ENCODE measurements at places on chromosomes 6 and 20. TPM values are rescaled to one million over a fixed set of nuclear protein-coding genes. Genes with fewer than 3 reads are reported as not detected.

The IL17A gene
- polyA plus RNA-seq, result not detected

The HUS1B gene
- polyA plus RNA-seq, result not detected

The TRAPPC3L gene
- 0.30 TPM for polyA plus RNA-seq

The IL17F gene
- not detected for polyA plus RNA-seq

GRCh38 chr6:12190252-12190651 is 99.9 kb upstream of the EDN1 start:
- no peaks in the 10 kb centered on the region for H3K36me3 ChIP-seq
- DNase-seq, result no peak
- no peak overlapping the region for H3K4me3 ChIP-seq
- no peaks in the 10 kb centered on the region for H3K4me1 ChIP-seq
- H3K27me3 ChIP-seq, result no peaks in the 10 kb centered on the region
- H3K27ac ChIP-seq, result no peak overlapping the region

GRCh38 chr20:41424546-41424945 is 57.9 kb upstream of the EMILIN3 start:
- H3K27me3 ChIP-seq, result no peaks in the 10 kb centered on the region
- H3K27ac ChIP-seq, result peak overlapping the region; percentile 47

- H3K4me1 ChIP-seq, result 0 out of 2 replicates have a peak, but pooled peaks cover 7% of the 10 kb centered on the region
- H3K27ac ChIP-seq, result no peak overlapping the region
- H3K27me3 ChIP-seq, result no peaks in the 10 kb centered on the region
- H3K4me3 ChIP-seq, result no peak overlapping the region
- H3K36me3 ChIP-seq, result no peaks in the 10 kb centered on the region
- DNase-seq, result peak; percentile 40
Measured at GRCh38 chr6:106488494-106489370, 128.2 kb downstream of the CRYBG1 start.

- H3K36me3 ChIP-seq, result no peaks in the 10 kb centered on the region
- H3K4me3 ChIP-seq, result peak overlapping the region; percentile 20
- H3K27ac ChIP-seq, result peak overlapping the region; percentile 82
- 0 out of 2 replicates have a peak, but pooled peaks cover 5% of the 10 kb centered on the region for H3K27me3 ChIP-seq
- peaks cover 10% of the 10 kb centered on the region for H3K4me1 ChIP-seq
Measured at GRCh38 chr6:24394780-24395437, 7.8 kb upstream of the MRS2 start.

DNA sequence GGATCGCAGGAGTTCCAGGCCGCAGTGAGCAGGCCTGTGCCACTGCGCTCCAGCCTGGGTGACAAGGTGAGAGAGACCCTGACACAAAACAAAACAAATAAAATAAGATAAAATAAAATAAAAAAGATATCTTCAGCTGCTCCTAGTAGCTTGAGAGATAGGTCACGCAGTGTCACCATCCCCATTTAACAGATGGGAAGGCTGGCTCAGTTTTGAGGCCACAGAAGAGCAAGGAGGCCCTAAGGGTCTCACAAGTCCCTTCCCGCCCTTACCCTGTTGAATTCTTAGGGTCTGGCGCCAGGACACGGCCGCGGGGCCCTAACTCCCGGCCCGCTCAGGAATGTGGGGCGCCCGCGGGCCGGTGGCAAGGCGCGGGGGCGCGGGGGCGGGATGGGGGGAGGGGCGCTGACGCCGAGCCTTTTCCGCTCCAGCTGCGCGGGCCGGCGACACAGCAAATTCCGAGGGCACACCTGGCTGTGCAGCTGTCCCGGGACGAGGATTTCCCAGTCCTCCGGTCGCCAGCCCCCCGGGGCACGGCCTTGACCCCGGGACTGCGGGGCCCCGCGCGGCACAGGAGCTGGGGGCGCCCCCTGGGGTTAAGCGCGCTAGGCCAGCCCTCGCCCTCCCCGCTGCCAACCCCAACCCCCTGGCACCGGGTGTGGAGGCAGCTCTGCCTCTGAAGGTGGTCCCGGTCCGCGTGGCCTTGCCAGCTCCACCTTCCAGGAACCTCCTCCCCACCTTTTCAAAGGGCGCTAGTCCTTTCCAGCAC is 10.3 kb upstream of the R3HDML start:
- H3K36me3 ChIP-seq, result no peaks in the 10 kb centered on the region
- H3K27ac ChIP-seq, result no peak overlapping the region
- no peaks in the 10 kb centered on the region for H3K27me3 ChIP-seq
- peak; percentile 21 for DNase-seq
- H3K4me1 ChIP-seq, result no peaks in the 10 kb centered on the region
- H3K4me3 ChIP-seq, result peak overlapping the region; percentile 61

DNA sequence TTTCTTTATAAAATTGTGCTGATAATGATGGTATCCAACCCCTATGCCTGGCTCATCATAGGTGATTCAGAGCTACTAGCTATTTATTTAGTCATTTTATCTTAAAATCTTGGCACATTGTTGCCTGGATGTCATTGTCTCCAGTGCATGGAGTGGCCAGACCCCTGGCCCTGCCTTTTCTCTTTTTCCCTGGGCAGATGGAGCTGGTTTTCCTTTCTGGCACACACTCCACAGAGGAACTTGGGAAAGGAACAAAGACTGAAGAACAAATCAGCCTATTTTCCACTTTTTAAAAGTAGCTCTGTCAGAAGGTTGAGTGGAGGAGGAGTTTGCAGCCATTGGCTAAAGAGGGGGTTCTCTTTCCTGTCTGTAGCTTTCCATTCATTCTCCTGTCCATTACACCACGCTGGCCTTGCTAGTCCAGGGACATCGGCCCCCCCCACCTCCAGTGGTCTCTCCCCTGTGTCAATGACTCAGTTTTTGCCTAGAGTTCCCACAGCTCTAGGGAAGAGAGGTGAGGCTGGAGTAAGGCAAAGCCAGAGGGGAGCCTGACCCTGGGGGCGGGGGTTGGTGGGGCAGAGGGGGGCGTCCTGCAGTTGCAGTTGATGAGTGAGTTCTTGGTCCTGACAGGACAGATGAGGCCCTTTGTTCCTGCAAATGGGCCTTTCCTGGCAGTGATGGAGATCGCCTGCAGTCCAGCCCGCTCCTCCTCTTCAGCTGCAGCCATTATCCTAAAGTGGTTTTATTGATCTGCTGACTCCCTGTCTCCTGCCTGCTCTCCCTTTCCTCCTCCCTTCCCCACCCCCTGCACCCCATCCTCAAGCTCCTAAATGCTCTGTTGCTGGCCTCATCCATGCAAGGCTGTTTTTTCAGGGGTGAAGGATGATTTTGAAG is 774.5 kb downstream of the DHX35 start:
- H3K27ac ChIP-seq, result no peak overlapping the region
- no peaks in the 10 kb centered on the region for H3K4me1 ChIP-seq
- H3K4me3 ChIP-seq, result no peak overlapping the region
- DNase-seq, result no peak
- no peaks in the 10 kb centered on the region for H3K27me3 ChIP-seq

DNA sequence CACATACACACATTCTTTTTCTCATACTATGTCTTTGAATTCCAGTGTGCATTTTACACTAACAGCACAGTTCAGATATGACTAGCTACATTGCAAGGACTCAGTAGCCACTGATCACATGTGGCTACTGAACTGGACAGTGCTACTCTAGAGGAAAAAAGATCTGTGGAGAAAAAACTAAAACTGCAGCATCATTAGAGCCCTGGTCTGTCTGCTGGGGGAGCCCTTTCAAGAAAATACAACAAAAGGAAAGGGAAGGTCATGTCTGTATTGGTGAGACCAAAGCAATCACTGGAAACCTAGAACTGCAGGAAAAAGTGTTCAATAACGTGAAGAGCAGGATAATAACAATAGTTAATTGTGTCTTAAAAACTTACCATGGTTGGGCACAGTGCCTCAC is 132.3 kb upstream of the JARID2 start:
- H3K4me3 ChIP-seq, result no peak overlapping the region
- no peaks in the 10 kb centered on the region for H3K36me3 ChIP-seq
- no peak overlapping the region for H3K27ac ChIP-seq
- no peak for DNase-seq

GRCh38 chr6:28349344-28349891 is 329 bp upstream of the ZKSCAN3 start:
- H3K4me3 ChIP-seq, result peak overlapping the region; percentile 92
- H3K36me3 ChIP-seq, result no peaks in the 10 kb centered on the region
- H3K27ac ChIP-seq, result no peak overlapping the region

DNA sequence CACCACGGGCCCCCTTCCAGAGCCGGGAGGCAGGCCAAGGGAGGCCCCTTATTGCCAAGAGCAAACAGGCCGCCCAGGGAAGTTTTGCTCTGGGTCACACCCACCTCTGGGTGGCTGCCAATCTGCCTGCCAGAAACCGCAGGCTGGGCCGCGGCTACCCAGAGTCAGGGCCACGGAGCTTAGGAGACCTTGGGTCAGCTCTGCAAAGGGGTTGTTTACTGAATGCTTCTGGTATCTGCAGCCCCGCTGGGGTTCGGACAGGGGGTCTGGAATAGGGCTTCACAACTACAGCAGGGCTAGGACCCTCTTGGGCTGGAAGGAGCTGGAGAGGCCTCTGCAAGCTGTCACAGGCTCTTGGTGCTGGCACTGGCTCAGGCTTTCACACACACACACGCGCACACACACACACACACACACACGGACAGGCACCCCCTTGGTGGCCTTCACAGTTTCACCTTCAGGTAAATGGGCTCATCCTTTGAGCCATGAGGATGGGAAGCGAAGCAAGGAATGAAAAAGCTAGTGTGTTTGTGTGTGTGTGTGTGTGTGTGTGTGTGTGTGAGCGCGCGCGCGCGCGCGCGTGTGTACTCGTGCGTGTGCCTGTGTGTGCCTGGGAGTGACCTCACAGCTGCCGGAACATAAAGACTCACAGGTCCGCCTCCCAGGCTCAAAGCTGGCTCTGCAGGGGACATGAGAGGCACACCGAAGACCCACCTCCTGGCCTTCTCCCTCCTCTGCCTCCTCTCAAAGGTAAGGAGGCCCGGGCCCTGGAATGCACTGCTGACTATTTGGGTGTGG is at the start of gene CCN5:
Gene CCN5, plus strand, starts transcription at position 669 of the 798 bp plus-strand sequence. Its CDS starts 22 bp downstream, at position 691.
- peaks cover 40% of the 10 kb centered on the region for H3K4me1 ChIP-seq
- peak; percentile 95 for DNase-seq
- H3K27me3 ChIP-seq, result no peaks in the 10 kb centered on the region
- peak within 1 kb of the TSS; percentile 30 for H3K4me3 ChIP-seq
- H3K27ac ChIP-seq, result peak within 1 kb of the TSS; percentile 38

All from GM23248 (cell line).